Nephron progenitor cell (in vitro differentiated cells): ENCODE measurements at places on chromosomes 6 and 20.

GRCh38 chr6:43515808-43516207, 918 bp downstream of the YIPF3 start:
- no peak for DNase-seq

DNA sequence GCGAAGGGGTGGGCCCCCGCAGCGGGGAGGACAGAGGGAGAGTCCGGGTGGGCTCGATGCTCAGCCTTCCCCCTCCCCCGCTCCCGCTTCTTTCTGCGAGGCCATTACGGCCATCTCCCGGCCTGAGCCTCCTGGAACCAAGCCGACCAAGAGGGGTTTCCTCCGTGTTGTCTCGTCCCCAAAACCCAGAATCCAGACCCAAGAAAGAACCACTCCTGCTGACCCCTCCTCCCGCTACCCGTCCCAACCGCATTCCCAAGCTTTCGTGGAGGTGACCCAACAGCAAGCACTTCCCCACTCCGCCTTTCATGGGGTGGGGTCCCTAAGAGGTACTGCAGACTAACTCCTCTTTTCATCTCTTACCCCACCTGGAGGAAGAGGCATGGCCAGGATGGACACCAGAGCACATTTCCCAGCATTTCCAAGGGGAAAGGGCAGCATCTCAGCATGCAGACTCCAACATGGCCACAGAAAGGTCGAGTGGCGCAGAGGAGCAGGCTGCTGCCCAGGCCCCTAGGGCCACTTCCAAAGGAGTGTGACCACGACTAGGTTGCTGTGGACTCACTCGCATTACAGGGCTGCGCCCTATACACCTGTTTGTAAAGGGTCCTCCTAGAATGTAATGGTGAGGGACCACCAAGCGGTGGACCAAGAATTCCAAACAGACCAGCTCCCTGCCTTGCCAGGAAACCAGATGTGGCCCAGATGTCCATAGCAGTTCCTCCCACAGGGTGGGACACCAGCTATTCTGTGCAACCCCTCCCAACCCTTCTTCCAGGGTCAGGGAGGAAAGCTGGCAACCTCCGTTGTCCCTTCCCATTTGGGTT, 53.4 kb downstream of the MRPL14 start:
- peak; percentile 28 for DNase-seq

DNA sequence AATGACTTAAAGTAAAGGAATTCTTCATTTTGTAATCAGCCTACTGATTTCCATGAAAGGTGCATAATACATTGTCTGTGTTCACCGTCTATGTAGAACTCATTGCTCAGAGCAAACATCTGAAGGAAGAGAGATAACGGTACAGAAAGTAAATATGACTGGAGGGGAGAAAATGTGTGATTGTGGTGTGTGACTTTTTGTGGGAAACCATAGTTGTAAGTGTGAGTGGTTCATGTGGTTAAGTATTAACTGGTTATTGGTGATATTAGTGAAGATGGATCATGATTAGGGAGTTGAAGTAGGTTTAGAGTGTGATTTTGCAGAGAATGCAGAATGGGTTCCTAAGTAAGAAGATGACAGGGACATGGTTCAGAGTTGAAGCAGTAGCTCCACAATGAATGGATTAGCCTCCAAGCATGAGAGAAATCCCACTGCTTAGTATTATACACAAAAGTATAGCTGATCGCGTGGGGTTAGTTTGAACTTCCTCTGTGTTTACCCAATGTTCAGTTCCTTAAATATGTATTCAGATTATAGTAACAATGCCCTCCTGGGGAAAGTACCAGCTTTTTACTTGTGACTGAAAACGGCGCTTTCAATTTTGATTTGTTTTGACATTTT, 368.9 kb downstream of the UTRN start:
- no peak for DNase-seq

- no peak for DNase-seq
Observed at GRCh38 chr6:10000551-10000950, 414.3 kb downstream of the TFAP2A start.

GRCh38 chr20:11411765-11412164, 505.9 kb upstream of the BTBD3 start:
- DNase-seq = no peak

DNA sequence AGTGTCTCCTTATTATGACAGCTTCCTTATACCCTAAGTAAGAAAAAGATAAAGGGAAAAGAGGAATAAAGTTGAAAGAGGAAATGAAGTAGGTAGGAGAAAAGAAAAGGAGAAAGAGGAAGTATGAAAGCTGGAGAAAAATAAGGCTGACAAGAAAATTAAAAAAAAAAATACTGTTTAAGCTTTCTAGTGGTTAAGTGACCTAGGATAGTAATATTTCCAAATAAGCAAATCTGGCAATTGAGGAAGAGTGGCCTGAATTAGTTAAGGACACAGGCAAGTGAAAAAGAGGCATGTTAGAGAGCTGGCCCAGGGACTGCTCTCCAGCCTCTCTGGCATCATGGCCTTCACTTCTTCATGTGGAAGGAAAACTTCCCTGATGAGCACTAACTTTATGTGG, 76.5 kb upstream of the ADGRF1 start:
- no peak for DNase-seq

DNA sequence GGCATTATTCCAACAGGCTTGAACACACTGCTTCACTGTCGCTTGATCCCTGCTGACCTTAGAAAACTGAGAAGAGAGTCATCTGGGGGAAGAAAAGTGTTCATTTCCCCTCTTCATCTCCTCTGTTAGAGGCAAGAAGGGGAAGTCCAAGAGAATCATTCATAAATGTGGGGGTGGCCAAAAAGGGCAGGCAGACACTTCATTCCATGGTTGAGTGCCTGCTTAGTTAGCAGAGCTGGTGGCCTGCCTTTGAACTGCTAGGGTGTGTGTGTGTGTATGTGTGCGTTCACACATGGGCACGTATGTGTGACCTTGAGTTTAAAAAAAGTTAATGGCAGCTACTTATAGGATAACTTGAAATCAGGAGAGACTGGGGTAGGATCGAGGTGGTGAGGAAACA, 39.4 kb upstream of the RFPL4B start:
- DNase-seq = peak; percentile 34

GRCh38 chr6:150008588-150008987, 16.7 kb downstream of the RAET1L start:
- no peak for DNase-seq

DNA sequence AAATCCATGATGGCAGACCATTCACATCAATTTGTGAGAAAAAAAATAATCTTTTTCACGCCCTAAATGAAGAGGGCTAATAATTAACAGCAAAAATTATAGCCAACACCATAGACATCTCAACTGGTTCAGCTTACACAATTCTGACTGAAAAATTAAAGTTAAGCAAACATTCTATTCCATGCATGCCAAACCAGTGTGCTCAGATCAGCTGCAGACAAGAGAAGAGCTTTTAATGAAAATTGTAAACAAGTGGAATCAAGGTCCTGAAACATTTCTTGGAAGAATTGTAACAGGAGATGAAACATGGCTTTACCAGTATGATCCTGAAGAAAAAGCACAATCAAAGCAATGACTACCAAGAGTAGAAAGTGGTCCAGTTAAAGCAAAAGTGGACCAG, 710.4 kb downstream of the EPHA7 start:
- no peak for DNase-seq

GRCh38 chr6:72721346-72721745, 99.5 kb downstream of the KCNQ5 start:
- DNase-seq = no peak

- DNase-seq = peak; percentile 78
Observed at GRCh38 chr20:47973519-47974233, 188.4 kb upstream of the SULF2 start.

DNA sequence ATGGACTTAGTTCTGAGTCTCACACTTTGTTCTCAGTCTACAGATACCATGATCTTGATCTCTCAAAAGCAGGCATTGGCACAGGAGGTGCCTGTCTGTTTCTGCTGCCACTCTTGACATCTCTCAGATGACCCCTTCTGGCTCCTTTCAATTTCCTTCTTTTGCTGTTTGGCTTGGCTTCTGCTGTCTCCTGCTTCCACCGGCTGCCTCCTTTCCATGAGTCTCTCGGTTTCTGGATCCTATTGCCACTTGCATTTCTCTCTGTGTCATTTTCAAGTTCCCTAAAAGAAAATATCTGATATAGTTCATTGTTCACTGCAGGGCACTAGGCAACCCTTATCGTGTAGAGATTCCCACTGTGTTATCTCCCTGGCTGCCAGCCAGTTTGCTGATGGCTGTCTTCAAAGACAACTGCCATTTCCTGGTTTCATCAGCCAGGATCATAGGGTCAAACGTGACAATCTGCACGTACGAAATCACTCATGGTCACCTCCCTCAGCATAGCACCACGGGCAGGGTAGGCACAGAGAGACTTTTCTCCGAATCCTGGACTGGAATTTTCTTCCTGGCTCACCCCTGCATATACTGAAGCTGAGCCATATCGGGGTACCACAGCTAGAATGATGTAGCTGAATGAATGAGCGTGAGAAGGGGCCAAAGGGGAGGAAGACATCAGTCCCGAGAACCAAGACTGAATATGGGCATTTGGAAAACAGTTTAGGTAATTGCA, 144.6 kb upstream of the TMEM170B start:
- no peak for DNase-seq

- peak; percentile 67 for DNase-seq
Observed at GRCh38 chr6:5214570-5215052, 46.1 kb downstream of the LYRM4 start.

- DNase-seq = no peak
Observed at GRCh38 chr20:3687655-3688054, 5.8 kb upstream of the ADAM33 start.
